ENCODE measurements at places on chromosomes 11 and 22.

- no peak for DNase-seq
Measured at GRCh38 chr11:76316726-76317125, 64.2 kb downstream of the THAP12 start.

GRCh38 chr22:17781319-17782031, 7.2 kb upstream of the BID start:
- no peak for DNase-seq

GRCh38 chr11:96303064-96303463, 39.9 kb downstream of the MAML2 start:
- DNase-seq, result no peak

- no peak for DNase-seq
Measured at GRCh38 chr11:73950869-73951710, at the start of gene DNAJB13. Gene DNAJB13 (plus strand): TSS chr11:73951026. CDS start chr11:73951070, 44 bp downstream.

DNA sequence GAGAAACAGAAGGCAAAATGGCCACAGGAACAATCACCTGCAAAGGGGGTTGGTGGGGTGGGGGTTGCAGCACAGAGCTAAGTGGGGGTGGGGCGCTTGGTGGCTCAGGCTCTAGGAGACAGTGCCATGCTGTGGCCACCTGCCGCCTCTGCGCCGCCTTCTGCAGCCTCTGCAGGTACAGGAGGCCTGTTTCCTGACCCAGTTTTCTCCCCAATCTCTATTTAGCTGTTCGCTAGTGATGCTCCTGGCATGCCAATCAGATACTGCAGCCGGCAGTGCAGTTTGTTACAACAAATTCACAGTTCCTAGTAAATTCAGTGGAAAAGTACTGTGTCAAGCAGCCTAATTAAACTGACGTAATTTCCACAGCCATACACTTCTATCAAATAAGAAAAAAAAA, 106.4 kb downstream of the SERGEF start:
- no peak for DNase-seq

GRCh38 chr22:23385678-23386631, 194.1 kb downstream of the IGLL1 start:
- peak; percentile 66 for DNase-seq

- no peak for DNase-seq
Measured at GRCh38 chr22:38449776-38450175, 5.2 kb downstream of the KCNJ4 start.

DNA sequence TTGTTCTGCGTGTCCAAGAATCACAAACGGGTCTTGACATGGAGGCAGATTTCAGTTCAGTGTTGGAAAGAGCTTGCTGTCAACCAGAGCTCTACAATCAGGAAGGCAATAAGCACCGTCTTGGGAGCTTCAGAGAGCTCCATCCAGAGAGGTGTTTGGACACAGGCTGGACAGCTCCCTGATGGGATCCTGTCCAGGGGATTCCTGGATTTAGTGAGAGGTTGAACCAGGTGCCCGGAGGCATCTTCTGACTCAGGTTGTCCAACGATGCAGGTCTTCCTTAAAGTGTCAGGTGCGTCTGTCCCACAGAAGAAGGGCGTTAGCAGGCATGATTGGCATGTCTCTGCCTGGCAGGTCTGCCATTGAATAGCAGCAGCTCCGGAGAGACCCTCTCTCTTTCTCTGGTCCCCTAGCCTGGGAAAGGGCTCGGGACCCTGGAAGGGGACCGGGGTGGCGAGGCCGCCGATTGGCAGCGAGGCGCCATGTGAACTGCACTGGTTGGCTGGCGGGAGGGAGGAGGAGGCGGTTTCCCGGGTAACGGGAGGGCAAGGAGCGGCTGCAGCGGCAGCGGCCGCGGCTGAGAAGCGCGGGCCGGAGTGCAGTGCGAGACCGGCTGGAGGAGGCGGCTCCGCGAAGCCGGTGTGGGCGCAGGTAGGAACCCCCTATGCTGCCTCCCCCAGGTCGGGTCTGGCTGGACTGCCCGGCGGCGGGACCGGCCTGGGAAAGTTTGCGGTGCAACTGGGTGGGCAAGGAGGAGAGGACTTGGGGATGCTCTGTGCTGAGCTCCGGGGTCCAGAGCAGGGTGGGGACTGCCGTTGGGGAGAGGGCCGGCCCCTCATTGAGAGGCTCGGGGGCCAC, 104.1 kb upstream of the E2F8 start:
- DNase-seq, result peak; percentile 79

DNA sequence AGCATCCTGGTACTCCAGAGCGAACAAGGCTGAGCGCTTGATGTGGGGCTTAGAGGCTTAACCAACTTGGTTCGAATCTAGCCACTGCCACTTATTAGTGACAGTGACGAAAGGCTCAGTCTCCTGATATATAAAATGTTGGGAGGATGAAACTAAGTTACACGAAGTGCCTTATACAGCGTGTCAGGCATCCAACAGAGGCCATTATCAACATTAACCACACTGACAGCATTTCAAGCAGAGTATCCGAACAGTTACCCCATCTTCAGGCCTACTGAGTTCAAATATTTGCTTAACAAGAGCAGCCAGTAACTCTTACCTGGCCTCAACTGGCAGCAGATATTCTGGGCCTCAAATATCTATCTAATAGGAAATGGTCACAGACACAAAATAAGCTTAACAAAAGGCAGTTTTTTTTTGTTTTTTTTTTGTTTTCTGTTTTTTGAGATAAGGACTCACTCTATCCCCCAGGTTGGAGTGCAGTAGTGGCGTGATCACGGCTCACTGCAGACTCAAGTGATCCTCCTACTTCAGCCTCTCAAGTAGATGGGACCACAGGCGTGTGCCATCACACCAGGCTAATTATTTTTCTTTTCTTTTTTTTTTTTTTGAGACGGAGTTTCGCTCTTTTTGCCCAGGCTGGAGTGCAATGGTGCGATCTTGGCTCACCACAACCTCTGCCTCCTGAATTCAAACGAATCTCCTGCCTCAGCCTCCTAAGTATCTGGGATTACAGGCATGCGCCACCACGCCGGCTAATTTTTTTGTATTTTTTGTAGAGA, 2.9 kb downstream of the SERPIND1 start:
- no peak for DNase-seq

GRCh38 chr11:17004486-17005148, 9.6 kb downstream of the PLEKHA7 start:
- DNase-seq, result no peak

DNA sequence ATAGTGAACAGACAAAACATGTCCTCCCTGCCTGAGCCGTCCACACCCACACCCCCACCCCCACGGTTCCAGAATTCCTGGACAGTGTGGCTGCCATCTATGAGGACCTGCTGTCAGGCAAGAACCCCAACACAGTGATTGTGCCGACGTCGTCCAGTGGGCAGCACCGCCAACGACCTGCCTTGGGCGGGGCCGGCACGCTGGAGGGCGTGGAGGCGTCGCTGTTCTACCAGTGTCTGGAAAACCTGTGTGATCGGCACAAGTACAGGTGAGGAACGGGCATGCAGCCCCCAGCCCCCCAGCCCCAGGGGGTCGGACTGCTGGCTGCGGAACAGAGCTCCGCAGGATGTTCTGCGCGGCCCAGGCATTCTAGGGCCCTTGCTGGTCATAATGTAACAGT, 19.7 kb downstream of the ARFGAP2 start:
- DNase-seq, result no peak

DNA sequence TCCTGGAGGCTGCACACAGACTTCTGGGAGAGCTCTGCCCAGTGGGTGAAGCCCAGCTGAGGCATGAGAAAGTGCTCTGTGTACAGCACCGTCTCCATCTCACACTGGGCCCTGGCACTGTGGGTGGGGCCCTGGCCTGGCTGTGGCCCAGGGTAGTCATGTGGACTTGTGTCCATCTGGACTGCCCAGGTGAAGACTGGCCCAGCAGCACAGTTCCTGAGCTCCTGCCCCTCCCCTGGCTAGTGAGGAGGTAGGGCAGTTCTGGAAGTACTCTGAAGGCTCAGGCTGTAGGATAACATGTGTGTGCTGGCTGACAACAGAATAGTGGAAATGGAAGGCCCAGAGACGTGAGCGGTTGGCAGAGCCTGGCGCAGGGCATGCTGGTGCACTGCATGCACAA, 35.4 kb downstream of the RSPH14 start:
- no peak for DNase-seq

DNA sequence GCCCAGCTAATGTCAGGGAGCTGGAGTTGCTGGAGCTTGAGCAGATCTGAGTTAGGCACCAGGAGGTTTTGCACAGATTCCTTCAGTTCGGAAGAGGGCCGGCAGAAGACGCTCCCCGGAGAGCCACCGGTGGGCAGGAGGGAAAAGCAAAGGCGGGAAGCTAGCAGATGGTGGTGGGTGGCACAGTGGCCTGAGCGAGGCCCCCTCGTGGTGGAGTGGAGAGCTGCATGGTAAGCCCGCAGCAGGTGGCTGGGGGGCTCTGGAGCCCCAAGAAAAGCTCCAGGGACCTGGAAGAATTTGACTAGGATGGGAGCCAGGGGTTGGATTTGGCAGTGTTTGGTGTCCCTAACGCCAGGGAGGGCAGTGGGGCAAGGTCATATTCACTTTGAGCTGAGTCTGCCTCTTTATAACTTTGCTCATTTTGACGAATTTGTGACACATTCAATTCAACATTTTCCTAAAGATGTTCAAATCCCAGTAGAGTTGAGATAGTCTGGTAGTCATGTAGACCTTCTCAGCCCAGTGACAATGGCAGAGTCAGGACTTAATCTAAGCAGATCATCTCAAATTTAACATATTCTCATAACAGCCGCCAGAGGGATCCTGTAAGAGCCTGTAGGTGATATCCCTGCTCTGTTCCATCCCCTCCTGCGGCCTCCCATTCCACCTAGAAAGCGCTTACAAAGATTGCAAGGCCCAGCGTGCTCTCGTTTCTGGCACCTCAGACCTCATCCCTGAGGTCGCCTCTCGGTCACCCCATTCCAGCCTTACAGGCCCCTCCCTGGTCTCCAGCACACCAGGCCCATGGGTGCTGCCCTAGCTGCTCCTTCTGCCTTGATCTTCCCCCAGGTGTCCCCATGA, 57.9 kb downstream of the TRIM29 start:
- no peak for DNase-seq

GRCh38 chr11:44695169-44695833, 31.5 kb upstream of the TSPAN18 start:
- no peak for DNase-seq

DNA sequence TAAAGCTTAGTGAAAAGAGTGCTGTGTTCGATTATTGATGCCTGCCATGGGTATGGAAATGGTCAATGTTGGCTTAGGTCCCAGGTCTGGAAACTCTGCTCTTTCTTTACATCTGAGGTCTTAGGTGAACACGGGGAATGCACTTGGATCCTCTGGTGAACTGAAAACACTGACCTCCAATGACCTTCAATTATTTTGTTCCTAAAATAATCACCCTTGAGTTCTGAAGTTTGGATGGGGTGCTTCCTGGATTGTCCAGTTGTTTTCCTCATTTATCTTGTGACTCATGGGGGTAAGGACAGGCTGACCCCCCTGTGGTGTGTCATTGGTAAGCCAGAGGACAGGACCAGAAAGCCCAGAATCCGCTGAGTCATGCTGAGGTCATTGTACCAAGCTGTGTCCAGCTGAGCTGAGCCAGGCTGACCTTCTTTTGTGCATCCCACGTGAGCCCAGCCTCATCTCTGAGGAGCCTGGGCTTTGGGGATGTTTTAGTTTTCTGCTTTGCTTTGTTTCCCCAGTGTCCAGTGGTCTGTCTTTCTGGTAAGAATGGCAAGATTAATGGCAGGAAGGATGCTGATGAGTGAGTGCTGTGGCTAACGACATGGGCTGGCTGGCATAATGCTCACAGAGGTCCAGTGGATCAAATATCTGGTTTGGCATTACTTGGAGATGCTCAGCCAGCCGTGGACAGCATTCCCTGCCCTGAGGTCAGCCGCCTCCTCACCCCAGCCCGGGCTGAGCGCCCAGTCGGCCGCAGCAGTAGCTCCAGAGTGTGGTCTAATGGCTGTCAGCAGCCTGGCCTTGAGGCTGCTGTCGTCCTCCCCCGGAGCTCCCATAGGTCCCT, 35.6 kb downstream of the AMPD3 start:
- DNase-seq, result peak; percentile 90

- DNase-seq, result no peak
Measured at GRCh38 chr11:115897707-115898106, 393.5 kb upstream of the CADM1 start.

GRCh38 chr11:69447786-69448185, 33.7 kb upstream of the LINC01488 start:
- DNase-seq, result no peak

DNA sequence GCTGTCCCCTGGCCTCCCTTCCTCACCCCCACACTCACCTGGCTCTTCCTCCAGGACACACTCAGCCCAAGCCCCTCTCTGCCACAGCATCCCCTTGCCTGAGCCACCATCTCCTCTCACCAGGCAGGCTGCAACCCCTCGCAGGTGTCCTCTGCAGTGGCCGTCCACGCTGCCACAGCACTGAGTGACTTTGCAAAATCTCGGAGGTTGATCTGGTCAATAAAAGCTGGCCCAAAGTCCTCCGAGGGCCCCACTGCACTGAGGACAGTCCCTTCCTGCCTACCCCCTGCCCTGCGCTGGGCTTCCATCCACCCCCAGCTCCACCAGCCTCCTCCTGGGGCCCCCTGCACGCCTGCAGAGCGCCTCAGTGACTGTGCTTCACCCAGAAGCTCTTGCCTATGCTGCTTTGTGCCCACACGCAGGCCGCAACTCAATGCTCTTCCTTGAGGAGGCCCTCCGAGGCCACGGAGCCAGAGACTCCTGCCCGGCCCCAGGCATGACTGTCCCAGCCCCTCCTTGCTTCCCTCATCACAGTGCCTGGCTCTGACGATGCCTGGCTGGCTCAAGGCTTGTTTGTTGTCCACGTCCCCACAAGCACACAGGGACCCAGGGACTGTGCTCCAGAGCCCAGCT, 30.8 kb upstream of the SLC22A12 start:
- DNase-seq, result no peak

DNA sequence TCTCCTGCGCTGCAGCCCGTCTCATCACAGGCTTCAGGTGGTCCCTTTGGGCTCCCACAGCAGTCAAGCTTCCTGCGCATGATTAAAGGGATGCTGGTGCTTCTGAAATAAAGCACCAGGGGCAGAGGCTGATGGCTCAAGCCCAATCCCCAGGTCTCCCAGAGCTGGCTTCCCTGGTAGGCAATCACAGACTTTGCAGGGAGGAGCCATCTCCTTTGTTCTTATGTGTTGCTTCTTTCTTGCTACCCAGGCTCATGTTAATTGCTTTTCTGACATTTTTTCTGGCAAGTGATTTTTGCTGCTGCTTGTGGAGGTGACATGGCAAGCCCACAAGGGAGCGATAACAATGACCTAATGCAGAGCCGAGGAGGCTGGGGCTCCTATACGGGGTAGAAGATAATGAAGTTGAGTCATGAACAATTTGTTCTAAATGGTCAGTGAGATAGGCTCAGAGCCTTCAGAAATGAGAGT, 25.2 kb upstream of the PLET1 start:
- no peak for DNase-seq

GRCh38 chr11:56890584-56891305, 98.0 kb upstream of the OR5AK2 start:
- DNase-seq, result no peak

DNA sequence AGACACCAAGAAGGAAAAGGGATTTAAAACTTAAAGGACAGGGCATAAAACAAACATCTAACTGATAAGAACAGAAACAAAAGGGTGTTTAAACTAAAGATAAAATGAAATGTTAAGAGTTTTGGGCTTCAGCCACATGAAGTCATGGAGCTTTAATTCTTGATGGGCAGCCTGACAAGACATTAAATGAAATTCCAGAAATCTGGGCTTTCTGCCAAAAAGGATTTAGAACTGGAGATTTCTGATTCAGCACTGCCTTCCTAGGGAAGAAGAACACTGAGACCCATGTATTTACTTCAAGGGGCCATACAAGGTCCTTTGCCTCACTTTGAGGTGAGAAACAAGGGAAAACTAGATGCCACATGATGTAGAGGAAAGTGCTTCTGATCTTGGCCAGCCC, 355.9 kb upstream of the RAG2 start:
- DNase-seq, result no peak

GRCh38 chr11:58075781-58076180, 45.0 kb downstream of the OR6Q1 start:
- no peak for DNase-seq

GRCh38 chr22:19172213-19173046, 6.1 kb downstream of the SLC25A1 start:
- DNase-seq, result no peak
